ENCODE measurements at places on chromosomes 6 and 20.
A peak's percentile ranks its signal among the peaks of the same experiment; 100 is the strongest.

DNA sequence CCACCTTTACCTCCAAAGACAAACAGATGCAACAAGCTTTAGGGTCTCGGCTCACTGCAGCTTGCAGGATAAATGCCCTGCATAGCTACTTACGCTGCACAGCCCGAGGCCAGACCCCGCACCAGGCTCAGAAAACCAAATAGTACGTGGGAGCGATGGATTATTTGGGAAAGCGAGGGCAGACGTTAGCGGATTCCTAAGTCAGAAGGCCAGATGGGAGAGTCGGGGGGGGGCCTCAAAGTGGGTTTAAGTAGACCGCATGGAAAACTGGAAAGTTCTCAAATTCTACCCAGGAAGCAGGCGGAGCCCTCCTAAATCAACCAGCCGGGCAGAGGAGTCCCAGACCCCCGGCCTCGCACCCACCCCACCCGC, 382 bp downstream of the SFT2D1 start:
- no peak for DNase-seq

DNA sequence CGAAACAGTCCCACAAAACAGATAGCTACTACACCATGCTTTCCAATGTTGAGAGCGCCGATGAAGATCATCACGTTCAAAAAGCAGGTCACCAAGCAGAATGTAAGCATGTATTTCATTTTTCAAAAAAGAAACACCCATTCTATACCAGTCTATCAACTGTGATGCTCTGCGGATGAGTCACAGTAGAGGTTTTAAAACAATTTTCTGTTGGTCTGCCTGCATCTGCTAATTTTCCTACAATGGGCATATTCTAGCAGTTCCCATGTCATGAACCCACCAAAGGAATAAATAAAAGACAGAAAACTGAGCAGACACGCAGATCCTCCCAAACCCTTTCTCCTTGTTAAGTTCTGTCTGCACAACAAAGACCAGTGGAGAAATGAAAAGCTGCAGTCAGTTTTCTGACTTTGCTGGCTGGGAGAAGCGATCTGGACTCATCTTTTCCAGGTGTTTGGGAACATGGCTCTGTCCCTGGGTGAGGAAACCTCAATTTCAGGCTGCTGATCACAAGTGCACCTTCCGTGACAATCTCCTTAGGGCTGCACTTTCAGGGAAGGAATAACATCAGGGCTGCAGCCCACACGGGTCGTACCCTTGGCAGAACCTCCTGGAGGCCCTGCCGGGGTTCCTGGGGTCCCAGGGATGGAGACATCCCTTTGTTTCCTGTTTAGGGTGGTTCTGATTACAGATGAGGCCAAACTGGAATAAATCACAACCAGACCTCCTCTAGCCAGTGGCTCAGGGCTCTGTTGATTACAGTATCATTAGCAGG, 200.1 kb downstream of the BMP7 start:
- no peak for DNase-seq

GRCh38 chr20:16063881-16064280, 509.4 kb downstream of the KIF16B start:
- no peak for DNase-seq

DNA sequence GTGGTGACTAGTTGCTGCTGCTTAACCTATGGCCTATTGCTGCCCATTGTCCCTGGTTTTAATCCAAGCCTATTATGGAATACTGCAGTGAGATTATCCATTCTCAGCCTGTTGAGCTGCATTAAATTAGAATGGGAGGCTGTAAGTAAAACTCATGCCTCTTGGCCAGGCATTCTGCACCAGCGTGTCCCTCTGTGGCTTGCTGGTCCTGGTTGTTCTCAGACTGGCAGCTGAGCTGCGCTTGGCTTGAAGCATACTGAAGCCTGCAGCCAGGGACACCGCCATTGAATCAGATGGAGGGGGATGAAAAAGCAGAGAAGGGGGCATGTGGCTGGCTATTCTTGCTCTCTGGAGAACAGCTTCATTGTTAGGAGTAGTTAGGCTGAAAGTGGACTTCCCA, 15.6 kb downstream of the LRRN4 start:
- no peak for DNase-seq

GRCh38 chr20:33658510-33658909, 3.6 kb upstream of the C20orf144 start:
- no peak for DNase-seq

GRCh38 chr6:36268478-36269275, 1.2 kb upstream of the PNPLA1 start:
- DNase-seq = no peak

- DNase-seq = no peak
These were observed 44.5 kb upstream of the OSTM1 start for GRCh38 chr6:108118810-108119768.

DNA sequence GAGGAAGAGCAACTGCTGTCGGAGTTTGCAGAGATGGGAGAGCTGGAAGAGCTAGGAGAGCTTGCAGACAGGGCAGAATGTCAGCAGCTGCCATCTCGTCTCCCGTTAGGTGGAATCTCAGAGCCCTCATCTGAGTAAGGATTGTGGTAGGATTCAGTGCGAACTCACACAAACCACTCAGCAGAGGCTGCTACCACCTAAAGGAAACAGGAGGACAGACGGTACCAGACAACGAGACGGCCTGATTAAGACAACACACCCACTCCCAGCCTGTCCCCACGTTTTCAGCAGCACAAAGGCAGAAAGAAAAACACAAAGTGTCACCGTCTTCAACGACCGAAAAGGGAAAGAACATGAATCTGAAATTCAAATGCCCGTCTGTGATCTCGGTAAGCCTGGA, 4.1 kb downstream of the LEMD2 start:
- no peak for DNase-seq

GRCh38 chr6:33143113-33143770, 49.0 kb downstream of the COL11A2 start:
- no peak for DNase-seq

DNA sequence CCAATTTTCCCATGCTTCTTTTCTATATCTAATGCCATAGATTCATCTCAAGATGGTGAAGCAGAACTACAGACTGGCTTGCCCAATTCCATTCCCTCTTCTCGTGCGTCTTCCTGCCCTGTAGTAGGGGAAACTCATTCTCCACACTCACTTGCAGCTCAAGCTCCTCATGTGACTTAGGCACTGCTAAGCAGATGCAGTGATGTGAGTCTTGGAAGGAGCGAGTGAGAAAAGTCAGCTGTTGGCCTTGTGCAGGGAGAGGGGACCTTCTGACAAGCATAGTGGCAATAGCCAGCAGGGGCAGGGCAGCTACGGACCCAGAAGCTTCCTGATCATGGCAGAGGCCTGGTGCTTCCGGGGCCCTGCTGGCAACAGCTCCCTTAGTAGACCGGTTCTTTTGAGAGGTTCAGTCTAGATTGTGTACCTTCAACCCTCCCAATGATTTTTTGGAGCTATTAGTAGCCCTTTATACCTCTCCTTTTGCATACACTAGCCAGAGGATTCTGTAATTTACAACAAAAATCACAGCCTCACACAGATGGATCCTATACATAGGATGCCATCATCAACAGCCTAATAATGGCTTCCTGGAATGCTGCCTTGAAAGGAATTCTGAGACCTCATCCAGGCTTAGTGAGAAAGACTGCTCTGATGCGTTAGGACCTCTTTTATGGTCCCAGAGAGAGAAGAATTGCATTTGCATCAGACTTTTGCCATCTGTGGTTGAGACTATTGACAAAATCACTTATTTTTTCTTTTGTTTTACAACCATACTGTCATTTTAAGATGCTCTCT, 121.5 kb upstream of the RIPOR2 start:
- DNase-seq = no peak

DNA sequence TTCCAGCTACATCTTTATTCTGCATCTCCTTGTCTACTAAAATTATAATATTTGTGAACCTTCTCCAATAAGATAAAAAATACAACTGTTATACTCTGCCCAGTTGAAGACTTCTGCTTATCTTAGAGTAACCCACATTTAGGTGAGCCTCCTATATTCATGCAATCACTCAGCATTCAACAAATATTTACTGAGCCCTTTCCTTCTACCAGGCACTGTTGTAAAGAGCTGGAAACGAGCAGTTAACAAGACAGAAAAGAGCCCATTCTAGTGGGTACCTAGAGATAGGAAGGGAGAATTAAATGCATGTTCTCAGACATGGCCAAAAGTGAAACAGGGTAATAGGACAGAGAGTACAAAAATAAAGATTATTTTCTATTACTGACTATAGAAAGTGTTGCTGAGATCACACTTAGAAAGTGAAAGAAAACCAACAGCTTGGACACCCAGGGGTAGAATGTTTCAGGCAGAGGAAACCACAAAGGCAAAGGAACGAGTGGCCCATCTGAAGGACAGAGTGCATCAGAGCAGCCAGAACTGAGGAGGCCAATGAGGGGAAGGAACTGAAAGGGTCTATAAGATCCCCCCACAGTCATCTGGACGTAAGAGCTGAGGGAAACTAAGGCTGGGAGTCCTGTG, 50.8 kb upstream of the SMLR1 start:
- DNase-seq = no peak

DNA sequence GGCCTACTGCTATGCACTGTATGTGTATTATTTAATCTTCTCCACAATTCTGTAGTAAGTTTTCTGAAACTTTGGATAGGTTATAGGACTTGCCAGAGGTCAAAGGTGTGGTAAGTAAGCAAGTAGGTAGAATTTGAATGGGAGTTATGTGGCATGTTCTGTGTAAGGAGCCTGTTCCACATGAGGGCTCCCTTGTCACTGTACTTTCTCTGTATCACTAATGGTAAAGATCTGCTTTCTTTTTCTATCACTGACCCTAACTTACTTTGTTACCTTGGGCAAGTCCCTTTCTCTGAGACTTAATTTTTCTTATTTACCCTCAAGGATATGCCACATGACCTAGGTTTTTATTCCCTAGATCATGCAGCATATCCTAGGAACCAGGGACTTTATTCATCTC, 50.3 kb downstream of the EIF2S2 start:
- no peak for DNase-seq

DNA sequence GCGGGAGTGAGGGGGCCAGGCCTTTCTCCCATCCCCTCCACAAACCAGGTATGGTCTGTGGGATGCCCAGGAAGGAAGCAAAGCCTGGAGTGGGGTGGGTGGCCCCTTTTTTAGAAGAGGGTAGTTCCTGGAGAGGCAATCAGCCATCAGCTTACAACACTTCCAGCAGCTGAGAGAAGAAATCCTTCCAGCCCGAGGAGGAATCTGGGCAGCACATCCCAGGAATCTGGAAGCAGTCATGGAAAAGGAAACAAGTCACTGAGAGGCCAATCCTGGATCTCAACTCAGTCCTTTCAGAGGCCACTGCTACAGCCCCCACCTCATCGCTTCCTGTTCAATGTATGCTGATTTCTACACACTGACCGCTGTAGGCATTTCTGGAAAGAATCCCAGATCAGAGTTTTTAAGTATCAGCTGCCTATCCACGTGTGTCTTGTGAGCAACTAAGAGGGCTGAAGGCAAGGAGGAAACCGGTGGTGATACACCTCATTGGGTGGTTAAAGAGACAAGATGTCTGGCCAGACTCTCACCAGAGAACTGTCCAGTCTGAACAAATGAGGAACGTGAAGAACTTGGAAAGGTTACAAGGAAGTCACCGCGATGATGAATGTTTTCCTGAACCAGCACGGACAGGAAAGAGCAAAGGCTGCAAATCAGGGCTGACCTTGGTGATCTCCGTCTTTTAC, 92.9 kb upstream of the SHLD1 start:
- peak; percentile 93 for DNase-seq

GRCh38 chr6:165511807-165512206, 151.2 kb downstream of the PDE10A start:
- DNase-seq = no peak

DNA sequence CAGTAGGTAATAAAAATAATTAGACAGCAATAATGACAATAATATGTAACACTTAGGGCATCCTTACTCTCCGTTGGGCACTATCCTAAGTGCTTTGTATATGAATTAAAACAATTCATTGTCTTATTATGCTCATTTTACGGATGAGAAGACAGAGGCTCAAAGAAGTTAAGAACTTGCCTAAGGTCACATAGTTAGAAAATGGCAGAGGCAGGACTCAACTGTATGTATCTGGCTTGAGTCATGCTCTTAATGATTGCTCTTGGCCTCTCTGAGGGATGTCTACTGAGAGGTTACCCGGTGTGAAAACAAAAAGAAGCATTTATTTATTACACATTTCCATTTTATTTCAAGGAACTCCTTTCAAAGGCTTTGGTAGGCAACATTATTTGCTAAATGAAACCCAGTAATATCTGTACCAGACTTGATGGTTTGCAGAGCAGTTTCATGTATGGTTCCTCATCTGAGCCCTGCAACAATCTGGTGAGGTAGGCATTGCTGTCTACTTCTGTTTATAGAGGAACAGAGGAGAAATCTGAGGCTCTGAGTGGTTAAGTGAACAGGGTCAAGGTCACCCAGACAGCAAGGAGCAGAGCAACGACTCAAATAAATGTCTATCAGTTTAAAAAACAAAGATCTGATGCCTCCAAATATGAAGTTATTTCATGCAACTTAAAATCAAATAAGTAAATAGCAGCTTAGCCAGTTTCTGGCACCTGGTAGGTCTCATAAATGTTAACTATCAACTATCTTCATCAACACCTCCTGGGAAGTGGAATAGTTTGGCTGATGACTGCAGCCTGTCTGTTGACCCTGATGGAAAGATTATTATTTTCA, 4.2 kb upstream of the PARD6B start:
- DNase-seq = no peak

Measured in HFF-Myc (cell line).